NCI-H2081 (cell line): ENCODE measurements at places on chromosomes 1 and 21.

DNA sequence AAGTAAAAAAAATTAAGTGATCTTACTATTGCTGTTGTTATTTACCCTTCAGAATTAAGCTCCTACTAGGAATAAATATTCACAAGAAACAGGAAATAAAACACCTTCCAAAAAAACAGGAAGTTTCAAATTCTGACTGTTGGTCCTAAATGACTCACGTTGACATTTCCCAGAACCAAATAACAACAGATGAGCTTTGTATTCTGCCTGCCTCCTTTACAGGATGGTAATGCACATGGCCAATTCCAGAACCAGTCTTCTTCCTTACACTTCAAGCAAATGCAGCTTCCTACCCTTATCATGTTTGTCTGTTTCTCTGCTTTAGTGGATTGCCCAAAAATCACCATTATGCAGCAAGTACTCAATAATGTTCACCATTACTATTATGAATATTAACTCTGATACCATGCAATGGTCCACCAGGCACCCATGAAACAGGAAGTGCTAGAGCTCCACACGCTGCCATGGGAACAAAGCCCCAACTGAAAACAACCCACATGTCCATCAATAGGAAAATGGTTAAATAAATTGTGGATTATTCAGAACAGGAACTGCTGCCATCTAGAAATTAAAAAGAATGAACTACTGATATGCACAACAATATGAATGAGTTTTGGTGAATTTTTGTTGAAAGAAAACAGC, 8.9 kb downstream of the CASP9 start:
- DNase-seq: no peak

GRCh38 chr1:172845371-172845770, 186.5 kb downstream of the FASLG start:
- DNase-seq: no peak

- no peak for DNase-seq
Measured at GRCh38 chr1:112389689-112390088, 6.3 kb upstream of the CTTNBP2NL start.

DNA sequence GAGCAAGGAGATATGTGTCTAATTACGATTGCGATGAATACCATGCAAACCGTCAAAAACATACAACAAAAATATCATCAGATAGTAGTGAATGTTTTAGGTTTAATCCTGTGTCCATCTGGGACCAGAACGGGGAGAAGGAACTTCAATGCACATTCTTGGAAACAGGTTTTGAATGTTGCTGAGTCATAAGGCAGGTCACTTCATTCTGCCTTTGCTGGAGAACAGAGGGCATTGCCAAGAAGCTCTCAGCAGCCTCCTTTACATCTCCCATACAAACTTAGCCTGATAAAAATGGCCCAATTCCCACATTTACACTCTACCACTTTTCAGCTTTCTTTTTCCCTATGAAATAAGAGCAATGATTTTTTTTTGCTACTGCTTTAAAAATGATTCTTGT, 78.0 kb upstream of the KCNJ6 start:
- DNase-seq: no peak

DNA sequence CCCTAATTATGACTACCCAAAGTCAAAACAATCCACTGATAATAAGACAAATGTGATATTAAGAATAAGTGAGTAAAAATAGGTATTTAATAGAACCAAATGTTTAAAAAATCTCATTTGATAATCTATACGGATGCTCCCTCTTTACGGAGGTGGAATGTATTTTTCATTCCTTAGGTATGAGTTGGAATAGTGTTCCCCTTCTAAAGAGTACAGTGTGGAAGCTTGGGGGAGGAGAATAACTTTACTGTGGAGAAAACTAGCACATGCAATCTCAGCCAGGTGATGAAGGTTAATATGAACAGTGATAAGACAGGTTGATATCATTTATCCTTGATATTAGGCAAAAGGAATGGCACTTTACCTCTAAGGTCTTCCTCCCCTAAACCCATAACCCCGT, 74.6 kb downstream of the GPR88 start:
- no peak for DNase-seq

- no peak for DNase-seq
Measured at GRCh38 chr21:17002594-17003257, 510.1 kb upstream of the CXADR start.

- no peak for DNase-seq
Measured at GRCh38 chr1:218547957-218548730, 203.0 kb downstream of the TGFB2 start.
